Omental fat pad (tissue), 4 donors: ENCODE measurements at places on chromosomes 2 and 18.

GRCh38 chr2:41871080-41871479 lies 176.7 kb upstream of the PKDCC start:
- no peak for DNase-seq

- DNase-seq, result no peak
Observed at GRCh38 chr2:216206821-216207220, 97.7 kb downstream of the XRCC5 start.

DNA sequence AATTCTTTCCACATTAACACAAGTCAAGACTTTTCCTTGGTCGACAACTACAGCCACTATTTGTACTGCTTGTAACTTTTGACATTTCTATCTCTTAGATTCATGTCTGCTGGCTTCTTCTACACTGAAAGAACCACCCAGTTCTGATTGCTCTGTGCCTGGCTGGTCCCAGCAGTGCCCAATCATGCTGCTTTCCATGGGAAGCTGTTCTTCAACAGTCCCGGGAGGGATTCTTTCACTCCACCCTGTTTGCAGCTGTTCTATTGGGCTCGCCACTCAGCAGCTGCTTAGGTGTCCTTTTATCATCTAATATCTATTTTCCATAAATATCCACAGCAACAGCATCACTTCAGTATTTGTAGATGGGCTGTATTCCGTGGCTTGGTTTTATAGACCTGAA lies 471.1 kb upstream of the SMIM21 start:
- DNase-seq, result no peak

DNA sequence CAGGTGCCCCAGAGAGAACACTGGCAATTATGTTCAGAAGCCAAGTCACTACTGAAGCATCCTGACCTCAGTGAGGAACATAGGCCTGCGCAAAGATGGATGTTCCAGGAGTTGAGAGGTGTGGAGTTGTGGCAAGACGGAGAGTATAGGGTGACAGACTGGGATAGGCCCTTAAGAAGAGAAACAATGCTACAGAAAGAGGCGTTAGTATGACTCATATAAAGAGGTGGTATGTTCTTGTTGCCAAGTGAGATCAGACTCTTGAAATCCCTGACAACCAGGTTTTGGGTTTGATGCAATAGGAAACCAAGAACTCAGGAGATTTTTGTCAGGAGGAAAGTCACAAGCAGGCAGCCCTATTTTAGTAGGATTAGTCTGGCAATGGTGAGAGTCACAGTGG lies 185.6 kb downstream of the RIT2 start:
- no peak for DNase-seq

DNA sequence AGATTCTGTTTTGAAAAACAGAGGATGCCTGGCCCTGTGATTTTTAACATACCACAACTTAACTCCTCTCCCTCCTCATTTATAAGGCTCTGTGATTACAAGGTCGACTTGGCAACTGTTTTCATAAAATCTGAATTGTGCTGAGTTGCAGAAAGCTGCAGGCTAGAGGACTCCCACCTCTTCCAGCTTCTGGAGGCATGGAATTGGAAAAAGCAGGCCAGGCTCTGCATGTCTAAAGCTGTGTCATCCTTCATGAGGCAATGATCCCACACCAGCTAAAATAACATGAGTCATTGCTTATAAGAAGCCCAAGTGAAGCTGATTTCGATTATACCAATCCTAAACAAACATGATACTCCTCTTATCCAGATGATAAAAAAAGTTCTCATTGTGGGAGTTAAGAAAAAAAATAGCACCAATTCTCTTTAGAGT lies 11.7 kb downstream of the ARHGAP28 start:
- DNase-seq, result no peak
